ENCODE measurements at places on chromosomes 2 and 18.

DNA sequence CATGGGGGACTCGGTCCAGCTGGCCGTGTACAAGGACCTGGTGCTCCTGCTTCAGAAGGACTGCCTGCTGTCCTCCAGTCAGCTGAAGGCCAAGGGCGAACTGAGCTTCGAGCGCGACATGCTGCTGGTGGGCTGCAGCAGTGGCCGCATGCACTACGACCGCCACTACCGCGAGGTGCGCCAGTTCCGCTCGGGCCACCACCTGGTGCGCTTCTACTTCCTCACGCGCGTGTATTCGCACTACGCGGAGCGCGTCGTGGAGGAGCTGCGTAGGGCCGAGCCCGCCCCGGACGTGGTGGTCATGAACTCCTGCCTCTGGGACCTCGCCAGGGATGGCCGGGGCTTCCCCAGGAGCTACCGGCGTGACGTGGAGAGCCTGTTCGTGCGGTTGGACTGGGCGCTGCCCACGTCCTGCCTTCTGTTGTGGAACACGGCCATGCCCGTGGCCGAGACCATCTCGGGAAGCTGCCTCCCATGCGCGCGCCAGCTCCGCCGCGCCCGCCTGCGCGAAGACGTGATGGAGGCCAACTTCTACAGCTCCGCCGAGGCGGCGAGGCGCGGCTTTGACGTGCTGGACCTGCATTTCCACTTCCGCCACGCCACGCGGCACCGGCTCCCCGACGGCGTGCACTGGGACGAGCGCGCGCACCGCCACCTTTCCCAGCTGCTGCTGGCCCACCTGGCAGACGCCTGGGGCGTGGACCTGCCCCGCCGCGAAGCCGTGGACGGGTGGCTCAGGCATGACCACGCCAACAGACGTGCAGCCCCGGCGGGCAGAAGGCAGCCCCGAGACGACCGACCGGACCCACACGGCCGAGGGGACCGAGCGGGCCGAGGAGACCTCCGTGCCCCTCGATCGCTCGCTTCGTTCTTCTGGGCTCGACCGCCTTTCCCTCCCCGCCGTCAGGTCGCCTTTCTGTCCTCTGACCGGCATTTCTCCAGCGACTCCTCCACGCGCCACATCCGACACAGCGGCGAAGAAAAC is 293.9 kb upstream of the ERBB4 start:
- DNase-seq: no peak

GRCh38 chr2:154762638-154763037 is 64.1 kb downstream of the KCNJ3 start:
- DNase-seq: no peak

- DNase-seq: no peak
Measured at GRCh38 chr2:132652474-132652873, 17.5 kb downstream of the LYPD1 start.

DNA sequence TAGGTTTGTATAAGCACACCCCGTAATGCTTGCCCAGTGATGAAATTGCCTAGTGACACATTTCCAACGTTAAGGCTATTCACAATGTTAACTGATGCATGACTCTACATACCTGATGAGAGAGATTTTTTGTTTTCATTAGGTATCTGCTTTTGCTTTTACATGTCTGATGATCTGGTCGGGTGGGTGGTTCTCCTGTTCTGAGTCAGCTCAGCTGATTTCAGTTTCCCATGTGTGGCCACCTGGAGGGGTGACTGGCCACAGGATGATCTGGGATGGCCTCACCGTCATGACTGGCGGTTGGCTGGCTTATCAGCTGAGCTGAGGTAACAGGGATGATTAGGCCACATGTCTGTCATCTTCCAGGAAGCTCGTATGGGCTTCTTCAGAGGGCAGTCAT is 33.8 kb upstream of the ACYP2 start:
- DNase-seq: no peak

GRCh38 chr2:213253162-213253561 is 31.1 kb upstream of the SPAG16 start:
- DNase-seq: no peak

GRCh38 chr2:63484901-63485300 is 103.4 kb downstream of the WDPCP start:
- no peak for DNase-seq

DNA sequence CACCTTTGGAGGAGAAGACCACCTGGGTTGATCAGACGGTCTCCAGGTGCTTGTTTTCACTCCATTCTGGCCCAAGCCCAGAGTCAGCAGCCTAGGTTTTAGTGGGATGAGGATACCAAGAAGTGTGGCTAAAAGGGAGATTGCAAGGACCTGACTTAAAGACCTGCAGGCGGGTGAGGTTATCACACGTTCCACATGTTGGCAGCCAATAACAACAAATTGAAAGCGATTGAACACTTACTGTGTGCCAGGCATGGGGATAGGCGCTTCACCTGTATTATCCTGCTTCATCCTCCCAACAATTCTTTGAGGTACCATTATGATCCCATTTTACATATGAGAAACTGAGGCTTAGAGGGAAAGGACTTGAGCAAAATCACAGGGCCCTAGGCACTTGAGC is 5.0 kb downstream of the ARL4C start:
- no peak for DNase-seq

GRCh38 chr2:70797506-70797905 is 7.1 kb upstream of the FIGLA start:
- DNase-seq: no peak

GRCh38 chr18:24138409-24138788 is 463 bp upstream of the CABYR start:
- no peak for DNase-seq

DNA sequence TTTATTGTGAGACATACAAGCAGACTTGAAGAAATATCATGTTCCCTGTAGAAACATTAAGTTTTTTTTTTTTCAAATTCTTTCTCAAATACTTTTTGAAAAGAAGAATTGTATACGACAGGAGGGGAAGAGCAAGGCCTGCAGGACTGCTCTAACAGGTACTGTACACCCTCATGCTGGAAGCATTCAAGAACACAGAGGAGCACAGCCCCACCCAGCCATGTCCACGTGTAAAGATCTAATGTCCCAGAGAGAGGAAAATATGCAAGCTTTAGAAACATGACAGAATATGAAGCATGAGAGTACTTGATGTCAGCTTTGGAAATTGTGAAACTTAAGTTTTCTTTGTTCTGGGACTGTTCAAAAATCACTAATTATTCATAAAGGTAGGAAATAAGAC is 191.6 kb downstream of the TTC32 start:
- no peak for DNase-seq
